ENCODE measurements at places on chromosomes 12 and 14.

- DNase-seq = no peak
Measured at GRCh38 chr14:102111101-102111500, 24.3 kb upstream of the HSP90AA1 start.

- DNase-seq = no peak
Measured at GRCh38 chr14:70954068-70954467, 46.8 kb downstream of the PCNX1 start.

DNA sequence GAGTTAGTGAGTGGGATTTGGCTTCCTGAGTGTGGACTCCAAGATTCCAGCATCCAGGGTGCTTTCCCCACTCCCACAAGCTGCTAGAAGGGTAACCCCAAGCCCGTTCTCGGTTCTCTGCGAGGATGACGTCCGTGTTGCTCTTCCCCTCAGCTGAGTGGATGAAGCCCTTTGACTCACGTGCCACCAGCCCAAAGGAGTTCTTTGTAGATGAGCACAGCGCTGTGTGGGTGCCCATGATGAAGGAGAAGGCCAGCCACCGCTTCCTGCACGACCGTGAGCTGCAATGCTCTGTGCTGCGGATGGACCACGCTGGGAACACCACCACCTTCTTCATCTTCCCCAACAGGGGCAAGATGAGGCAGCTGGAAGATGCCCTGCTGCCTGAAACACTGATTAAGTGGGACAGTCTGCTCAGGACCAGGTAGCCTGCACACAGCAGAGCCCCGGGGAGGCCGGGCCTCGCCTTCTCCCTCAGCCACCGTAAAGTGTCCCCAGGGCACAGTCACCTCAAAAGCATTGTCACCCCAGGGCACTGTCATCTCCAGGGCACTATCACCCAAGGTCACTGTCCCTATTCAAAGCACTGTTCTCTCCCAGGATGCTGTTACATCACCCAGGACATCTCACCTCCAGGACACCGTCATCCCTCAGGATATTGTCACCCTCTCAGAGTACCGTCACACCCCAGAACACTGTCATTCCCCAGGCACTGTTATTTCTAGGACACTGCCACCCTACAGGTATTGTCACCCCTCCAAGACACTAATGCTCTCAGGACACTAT, 31.3 kb downstream of the SERPINA3 start:
- no peak for DNase-seq

DNA sequence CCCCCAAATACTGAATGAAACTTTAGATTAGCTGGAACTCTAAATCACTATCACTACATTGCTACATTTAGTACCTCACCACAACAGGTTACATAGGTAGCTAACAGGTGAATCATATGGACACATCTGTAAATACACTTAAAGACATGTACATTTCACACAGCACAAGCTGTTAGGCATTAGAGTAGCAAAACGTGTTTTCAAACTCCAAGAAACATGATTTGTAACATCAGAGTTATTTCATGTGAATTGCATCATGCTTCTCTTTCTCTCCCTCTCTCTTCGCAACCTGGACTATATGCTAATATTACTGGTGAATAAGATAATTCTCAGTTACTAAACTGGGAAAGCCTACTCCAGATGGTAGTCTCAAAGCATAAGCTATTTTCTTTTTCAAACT, 4.3 kb downstream of the SEL1L start:
- no peak for DNase-seq

- DNase-seq = no peak
Measured at GRCh38 chr14:104136472-104137296, 1.7 kb upstream of the KIF26A start.

GRCh38 chr12:88208661-88209060, 66.6 kb downstream of the TMTC3 start:
- no peak for DNase-seq

DNA sequence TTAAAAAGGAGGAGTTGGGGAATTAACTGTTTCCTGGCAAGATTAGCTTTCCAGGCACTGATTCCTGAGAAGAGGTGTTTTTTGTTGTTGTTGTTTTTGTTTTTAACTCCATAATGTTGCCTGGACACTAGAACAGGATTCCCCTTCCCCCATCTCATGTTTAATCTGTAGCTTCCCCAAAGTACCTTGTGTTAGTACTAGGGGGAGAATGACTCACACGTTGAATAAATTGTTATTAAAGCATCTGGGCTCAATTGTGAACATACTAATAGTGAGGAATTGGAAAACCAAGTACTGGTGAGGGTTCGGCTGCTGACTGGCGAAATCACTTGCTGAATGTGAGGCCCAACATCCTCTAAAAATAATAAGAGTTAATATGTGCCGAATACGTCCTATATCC, 1.3 kb upstream of the GNG2 start:
- DNase-seq = no peak

DNA sequence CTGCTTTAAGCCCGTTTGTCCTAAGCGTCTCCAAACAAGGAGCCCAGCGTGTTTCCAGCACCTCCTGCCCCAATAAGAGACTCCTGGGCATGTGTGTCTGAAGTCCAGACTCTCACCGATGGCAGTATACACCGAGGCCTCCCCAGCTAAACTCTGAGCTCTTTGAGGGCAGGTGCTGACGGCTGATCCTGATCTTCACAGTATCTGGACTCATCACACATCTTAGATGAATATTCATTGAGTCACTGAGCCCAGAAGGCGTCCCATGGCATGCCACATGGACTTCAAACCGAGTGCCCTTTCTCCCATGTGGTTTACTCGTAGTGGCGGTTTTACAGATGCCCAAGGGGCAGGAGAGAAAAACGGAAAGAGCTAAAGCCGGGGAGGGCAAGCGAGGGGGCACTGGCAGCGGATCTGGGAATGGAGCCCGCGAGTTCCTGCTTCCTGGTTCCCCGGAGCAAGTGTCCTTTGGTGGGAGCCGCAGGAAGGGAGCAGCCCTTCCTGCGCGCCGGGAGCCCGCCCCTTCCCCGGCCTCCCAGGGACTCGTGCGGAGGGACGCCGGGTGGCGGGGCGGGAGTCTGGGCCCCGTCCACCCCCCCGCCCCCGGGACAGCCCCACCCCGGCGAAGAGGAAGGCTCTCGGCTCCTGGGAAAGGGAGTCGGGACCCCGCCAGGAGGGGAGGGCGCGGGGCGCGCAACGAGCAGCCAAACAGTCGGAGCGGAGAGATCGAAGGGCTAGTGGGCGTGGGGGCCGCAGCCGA, 585 bp upstream of the TEAD4 start:
- no peak for DNase-seq

DNA sequence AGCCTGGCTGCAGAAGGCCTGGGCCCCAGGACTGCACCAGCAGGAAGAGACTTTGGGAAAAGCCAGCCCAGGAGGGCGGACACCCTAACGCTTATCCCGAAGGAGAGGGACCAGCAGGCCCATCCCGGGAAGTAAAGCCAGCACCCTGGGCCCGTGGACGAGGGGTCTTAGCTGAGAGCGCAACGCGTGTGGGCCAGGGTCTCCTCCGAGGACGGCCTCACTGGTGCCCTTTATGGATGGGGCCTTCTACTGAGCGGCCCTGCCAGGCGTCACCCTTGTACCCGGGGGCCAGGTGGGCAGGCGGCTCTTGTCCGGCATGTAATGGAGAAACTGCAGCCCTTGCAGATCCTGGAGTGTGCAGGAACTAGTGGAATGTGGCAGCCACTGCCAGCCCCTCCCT, 14.1 kb downstream of the TEDC1 start:
- no peak for DNase-seq

DNA sequence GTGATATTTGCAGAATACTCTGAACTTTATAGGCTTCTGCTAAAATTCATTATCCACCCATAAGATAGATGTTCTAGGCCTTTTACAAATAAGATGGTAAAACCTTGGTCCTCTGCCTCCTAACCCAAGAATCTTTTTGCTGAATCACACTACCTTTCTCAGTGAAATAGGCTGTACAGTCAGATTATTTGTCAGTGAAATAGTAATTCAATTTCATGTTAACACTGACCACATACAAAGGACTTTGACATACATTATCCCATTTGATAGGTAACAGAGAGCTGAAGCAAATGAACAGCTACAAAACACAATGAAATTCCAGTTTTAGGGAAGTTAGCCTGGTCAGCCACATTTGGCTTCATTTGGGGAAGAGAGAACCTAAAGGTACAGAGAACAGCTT, 141.1 kb downstream of the PCNX1 start:
- no peak for DNase-seq

- DNase-seq = no peak
Measured at GRCh38 chr12:39867631-39868327, 238.1 kb downstream of the SLC2A13 start.

GRCh38 chr12:107493135-107493494, 192.5 kb upstream of the PWP1 start:
- DNase-seq = no peak

DNA sequence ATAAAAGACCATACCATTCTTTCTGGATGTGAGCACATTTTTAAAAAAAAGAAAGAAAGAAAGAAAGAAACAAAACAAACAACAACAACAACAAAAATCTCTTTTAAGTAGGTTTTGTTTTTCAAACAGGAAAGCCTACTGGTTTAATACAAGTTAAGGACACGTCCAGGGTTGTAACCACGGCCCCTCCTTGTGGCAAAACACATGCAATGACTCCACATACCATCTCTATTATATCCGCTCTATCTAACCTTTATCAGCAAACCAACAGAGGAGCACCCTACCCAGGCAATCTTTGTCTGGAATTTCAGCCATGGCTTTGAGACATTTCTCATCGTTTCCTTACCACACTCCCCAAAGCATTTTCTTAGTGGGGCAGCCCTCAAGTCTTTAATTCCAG, 360.5 kb upstream of the TMPO start:
- DNase-seq = no peak

DNA sequence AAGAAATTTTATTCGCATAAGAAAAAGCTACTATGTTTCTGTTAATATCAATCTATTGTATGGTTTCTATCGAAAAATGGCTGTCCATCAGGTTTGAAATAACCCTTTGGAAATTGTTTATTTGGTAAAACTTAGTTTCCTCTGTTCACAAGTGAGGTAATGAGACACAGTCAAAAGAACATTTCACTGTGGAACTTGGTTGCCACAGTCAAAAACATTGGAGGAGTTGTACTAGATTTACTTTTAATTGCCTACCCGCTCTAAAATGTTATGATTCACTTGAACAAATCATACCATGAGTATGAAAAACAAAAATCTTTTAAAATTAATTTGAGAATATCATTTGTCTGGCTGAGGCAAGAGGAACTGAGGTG, 46.5 kb downstream of the ITPR2 start:
- DNase-seq = no peak

GRCh38 chr12:96769400-96769799, 137.7 kb upstream of the NEDD1 start:
- DNase-seq = no peak

DNA sequence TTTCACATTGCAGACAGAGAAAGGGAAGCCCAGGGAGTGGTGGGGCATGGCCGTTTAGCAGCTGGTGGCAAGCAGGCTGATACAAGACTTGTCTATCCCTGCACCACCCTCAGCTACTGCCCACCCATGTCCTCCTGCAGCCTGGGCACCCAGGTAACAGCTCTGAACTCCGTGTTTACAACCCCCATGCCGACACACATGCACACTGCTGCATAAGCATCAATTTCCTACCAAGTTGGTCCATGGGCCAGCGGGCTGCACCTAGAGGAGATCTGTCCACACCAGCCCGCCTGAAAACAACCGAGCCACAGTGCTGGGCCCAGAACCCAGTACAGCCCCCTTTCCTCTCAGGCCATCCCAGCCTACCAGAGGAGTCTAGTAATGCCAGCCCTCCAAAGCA, 75.9 kb upstream of the C14orf180 start:
- DNase-seq = no peak

DNA sequence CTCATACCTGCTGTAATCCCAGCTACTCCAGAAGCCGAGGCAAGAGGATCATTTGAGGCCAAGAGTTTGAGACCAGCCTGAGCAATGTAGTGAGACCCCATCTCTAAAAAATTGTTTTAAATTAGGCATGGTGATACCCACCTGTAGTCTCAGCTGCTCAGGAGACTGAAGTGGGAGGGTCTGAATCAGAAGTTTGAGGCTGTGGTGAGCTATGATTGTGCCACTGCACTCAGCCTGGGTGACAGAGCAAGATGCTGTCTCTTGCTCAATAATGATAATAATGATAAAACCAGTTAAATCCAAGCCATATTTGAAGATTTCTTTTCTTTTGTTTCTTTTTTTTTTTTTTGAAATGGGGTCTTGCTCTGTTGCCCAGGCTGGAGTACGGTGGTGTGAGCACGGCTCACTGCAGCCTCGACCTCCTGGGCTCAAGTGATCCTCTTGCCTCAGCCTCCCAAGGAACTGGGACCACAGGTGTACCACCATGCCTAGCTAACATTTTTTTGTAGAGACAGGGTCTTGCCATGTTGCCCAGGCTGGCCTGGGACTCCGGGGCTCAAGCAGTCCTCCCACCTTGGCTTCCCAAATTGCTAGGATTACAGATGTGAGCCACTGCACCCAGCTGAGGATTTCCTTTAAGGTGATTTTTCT, 12.8 kb downstream of the PSMA6 start:
- no peak for DNase-seq

DNA sequence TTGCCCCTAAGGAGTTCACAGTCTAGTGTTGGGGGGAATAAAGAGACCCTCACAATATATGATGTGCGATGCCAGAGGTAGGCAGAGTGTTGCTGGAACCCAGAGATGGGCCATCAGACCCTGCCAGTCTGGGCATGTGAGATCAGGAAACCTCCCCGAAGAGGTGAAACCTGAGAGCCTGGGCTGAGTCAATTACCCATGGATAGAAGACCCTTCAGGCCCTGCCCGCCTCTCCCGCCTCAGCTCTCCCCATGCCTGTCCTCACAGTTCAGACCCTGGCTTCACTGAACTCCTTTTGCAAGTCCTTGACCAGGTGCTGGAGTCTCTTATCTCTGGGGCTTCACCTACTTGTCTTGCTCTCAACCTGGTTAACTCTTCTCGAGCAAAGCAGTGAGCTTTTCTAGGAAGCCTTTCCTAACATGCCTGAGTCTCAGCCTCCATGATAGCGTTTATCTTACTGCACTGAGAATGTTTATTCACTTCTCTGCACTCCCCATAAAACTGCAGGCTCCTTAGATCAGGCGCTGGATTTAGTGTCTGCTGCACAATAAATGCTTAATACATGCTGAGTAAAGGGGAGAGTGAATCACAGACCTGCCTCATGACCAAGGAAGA, 19.6 kb downstream of the ALDH1L2 start:
- DNase-seq = no peak

All from CD4-positive, alpha-beta T cell treated with Interleukin-17A for 1 hour (primary cell).